Daoy (cell line): ENCODE measurements at places on chromosomes 12 and 14. TPM values are rescaled to one million over a fixed set of nuclear protein-coding genes. Genes with fewer than 3 reads are reported as not detected.
A peak's percentile ranks its signal among the peaks of the same experiment; 100 is the strongest.

Gene TMPRSS12
- total RNA-seq, result not detected in 2 replicates

DNA sequence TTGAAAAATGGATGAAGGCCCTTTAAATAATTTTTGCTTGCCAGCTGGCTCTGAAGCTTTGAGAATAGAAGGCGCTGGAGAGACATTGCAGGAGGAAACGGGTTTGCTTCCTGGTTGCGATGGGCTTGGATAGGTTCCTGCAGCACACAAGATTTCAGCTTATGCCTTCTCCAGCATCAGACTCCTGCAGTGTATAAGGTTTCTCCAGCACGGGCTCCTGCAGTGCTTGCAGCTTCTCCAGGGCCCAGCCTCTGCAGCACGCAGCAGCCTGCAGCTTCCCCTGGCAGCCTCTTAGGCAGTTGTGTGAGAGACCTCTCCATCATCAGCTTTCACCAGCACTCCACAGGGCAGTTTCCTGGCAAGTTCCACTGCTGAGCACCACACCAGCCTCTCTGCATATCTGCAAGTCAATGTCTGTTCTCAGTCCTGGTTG is 78.7 kb upstream of the ZDHHC17 start:
- peak; percentile 12 for DNase-seq

GRCh38 chr12:65606008-65606766 is 218.1 kb upstream of the HMGA2 start:
- no peak for DNase-seq

- no peak for DNase-seq
Measured at GRCh38 chr14:69490219-69490918, 5.8 kb downstream of the PLEKHD1 start.

- no peak for DNase-seq
Measured at GRCh38 chr12:89697296-89697695, 11.3 kb downstream of the ATP2B1 start.

Gene YBX3
- total RNA-seq, result 25.3 and 27.6 TPM in 2 replicates

DNA sequence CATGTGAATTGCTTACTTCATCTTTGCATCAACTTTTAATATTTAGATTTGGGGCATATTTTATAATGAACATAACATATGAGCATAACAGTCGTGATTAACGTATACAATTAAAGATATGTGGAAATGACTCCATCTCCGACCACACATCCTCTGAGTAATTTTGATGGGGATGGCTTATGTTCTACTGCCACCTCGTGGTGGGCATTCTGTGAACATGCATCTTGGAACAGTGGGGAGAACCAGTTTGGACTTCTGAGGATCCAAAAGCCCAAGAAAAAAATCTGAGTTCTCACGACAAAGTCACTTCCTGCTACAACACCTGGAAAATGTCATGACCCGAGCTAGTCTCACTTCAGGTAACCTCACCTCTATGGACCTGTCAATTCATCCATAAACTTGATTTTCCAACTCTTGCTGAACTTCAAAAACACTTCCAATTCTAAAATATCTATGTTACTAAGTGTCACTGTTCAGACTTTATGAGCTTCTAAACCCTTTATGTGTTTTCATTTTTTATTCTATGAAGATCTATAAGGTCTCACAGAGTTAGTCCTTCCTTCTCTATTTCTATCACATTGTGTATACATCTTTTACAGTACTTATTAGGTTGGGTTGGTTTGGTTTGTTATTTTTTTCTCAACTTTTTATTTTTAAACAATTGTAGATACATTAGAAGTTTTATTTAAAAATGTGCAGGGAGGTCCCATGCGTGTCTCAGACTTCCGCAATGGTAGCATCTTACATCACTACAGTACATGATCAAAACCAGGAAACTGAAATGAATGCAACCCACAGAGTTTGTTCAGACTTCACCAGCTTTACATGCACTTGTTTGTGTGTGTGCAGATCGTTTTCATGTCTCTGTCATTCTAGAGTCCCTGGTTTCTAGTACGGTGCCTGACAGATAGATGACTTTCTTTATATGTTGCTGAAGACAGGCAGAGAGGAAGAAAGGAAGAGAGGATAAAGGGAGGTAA is 38.2 kb upstream of the STAB2 start:
- DNase-seq, result peak; percentile 80

Gene FAM222A
- 1.0 and 2.4 TPM in 2 replicates for total RNA-seq

- no peak for DNase-seq
Measured at GRCh38 chr14:76901171-76902055, 75.2 kb downstream of the LRRC74A start.

Gene RASAL1
- 0.06 TPM in 1 of 2 replicates, not detected in the other for total RNA-seq

DNA sequence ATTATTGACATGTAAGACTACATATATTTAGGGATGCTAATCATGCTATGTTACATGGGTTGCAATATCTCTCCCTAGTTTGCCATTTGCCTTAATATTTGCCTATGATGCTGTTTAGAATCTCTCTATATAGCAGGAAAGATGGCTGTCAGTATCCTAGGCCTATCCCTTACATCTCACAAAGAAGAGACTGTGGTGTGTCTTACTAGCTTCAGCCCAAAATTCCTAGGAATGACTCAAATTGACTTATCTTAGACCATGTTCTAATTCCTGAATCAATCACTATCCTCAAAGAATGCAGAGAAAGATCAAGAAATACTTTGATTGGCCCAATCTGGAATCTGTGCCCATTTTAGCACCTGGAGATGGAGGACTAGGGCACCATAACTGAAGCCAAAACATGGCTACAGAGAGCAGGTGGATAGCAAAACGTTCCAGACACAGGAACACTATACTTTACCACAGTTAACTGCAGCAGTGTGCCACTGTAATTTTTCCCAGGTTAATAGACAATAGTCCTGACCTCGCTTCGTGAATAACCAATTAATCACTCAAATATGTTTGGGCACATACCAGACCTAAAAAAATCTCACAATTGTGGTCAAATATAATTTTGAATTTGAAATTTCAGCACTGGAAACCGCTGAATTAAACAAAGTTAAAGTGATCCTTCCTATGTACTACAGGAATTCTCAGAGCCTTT is 32.7 kb upstream of the GLIPR1 start:
- no peak for DNase-seq

DNA sequence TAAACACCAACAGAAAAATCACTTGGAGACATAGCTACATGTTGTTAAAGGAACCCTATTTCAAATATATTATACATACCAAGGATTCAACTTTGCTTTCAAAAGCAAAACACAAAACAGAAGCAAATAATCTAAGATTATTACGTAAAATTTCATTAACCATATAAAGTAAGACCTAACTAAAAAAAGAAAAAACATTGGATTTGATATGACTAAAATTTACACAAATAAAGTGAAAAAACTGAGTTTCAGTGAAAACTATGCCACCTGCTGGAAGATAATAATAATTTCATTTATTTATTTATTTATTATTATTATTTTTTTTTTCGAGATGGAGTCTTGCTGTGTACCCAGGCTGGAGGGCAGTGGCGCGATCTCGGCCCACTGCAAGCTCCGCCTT is 45.2 kb downstream of the WDHD1 start:
- DNase-seq, result no peak

DNA sequence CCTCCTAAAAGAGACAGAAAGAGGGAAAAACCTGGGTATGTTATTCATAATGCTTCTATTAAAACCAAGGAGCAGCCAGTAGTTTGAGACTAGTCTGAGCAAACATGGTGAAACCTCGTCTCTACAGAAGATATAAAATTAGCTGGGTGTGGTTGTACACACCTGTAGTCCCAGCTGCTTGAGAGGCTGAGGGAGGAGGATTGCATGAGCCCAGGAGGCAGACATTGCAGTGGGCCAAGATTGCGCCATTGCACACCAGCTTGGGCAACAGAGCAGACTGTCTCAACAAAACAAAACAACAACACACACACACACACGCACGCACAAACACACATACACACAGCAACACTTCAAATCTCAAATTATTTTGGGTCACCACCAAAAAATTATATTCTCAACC is 27.8 kb downstream of the HECTD4 start:
- DNase-seq, result no peak

Gene GARIN6
- total RNA-seq, result not detected in 2 replicates

DNA sequence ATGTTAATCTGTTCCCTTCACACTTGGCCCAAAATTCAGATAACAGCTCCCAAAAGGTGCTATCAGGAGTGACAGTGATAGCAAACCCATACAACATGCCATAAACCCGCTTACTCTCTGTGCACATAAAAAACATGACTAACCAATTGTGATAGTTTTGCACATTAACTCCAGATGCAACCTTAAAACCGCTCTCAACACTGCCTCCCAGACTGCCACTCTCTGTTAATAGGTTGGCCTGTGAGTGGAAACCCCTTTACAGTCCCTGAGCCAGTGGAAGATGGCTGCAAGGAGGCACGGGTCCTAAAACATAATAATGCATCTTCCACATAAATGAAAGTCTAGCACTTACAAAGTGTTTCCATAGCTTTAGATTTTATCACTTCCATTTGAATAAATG is 12.0 kb upstream of the TMTC1 start:
- DNase-seq, result no peak

Gene CCDC196
- not detected in 2 replicates for total RNA-seq

- DNase-seq, result peak; percentile 59
Measured at GRCh38 chr12:56634242-56634836, 4.2 kb upstream of the BAZ2A start.

- peak; percentile 76 for DNase-seq
Measured at GRCh38 chr12:52903855-52904508, 894 bp downstream of the KRT8 start.

- no peak for DNase-seq
Measured at GRCh38 chr14:90774316-90774715, 41.9 kb downstream of the TTC7B start.
